NCI-H1694 (cell line): ENCODE measurements at places on chromosomes 1 and 21.
A peak's percentile ranks its signal among the peaks of the same experiment; 100 is the strongest.

DNA sequence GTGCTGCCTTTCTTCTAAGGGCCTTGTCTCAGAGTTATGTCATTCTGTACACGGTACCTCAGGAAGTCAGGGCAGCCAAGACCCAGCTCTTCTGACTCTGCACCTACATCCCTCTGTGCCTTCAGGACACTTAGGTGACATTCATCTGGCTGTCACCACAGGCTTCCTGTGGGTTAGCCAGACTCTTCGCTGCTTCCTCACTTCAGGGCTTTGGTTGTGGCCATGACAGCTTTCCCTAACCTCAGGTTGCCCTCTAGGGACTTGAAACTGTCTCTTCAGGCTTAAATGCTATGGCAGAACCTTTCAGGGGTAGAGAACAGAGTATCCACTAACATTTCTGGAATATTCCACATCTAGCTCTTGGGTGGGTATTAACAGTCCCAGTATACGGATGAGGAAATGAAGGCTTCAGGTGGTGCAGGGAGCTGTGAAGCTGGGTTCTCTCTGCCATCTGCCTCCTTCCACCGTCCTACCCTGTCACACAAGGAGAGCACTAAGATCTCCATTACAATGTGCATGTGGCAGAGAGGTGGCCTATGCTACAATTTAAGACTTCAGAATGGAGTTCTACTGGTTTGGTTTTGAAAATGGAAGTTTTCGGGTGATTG is 9.9 kb downstream of the TSSK3 start:
- no peak for DNase-seq

GRCh38 chr1:178529364-178530036 is 16.6 kb downstream of the TEX35 start:
- DNase-seq, result no peak

DNA sequence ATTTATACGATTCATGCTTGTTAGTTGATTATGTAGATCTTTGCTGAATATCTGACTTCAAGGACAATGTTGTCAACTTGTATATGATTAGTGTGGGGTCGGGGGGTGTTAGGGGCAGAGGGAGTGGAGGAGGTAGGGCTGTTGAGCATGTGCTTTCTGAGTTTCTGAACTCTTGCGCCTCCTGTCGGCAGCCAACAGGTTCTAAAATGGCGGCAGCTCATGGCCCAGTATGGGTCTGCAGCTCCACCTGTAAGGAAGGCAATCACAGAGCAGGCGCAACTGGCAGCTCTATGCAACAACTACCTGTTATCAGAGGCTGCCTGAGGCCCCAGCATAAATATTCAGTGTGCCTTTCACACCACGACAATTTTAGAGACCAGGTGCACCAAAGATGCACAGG is 205.8 kb upstream of the PLXNA2 start:
- DNase-seq, result no peak

- DNase-seq, result peak; percentile 31
Observed at GRCh38 chr1:90732136-90732535, 15.0 kb upstream of the BARHL2 start.

DNA sequence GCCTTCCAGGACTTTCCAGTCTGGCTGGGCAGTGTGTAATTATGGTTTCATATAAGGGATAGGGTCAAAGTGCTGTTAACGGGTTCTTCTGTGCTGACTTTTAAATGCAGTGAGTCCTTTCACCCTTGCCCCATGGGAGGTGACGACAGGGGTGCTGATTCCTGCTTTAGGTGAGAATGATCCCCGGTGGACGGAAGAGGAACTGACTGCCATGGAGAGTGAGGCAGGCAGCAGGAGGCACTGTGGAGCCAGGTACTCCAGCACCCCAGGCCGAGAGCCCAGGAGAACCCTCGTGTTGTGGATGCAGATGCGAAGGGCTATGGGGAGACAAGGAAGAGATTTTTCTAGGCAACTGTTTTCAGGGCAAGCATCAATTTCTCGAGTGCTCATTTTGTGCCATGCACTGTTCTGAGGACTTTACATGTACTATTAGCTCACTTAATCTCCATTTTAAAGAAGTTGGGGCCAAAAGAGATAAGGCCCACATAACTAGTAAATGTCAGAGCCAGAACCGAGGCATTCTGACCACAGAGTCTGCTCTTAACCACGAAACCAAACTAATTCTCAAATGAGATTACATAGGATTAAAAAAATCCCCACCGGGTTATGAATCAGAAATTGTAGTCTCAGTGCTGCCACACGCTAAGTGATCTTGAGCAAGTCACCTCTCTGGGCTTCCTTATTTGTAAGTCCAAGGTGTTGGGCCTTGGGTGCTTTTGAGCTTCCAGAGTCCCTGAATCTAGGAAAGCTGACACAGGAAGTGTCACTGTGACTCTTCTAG is 28.2 kb downstream of the STPG1 start:
- DNase-seq, result peak; percentile 9

DNA sequence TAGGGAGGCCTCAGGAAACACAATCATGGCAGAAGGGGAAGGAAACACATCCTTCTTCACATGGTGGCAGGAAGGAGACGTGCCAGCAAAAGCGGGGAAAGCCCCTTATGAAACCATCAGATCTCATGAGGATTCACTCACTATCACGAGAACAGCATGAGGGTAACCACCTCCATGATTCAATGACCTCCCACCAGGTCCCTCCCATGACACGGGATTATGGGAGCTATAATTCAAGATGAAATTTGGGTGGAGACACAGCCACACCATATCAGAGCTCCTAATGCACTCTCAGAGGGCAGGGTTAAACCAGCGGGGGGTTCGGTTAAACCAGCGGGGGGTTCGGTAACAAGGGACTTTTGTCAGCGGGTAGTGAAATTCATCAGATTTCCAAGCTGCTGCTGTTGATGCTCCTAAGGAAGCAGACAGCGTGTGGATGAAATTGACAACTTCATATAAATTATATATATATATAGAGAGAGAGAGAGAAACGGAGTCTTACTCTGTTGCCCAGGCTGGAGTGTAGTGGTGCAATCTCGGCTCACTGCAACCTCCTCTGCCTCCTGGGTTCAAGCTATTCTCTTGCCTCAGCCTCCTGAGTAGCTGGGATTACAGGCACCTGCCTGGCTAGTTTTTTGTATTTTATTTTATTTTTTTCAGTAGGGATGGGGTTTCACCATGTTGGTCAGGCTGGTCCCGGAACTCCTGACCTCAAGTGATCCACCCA is 4.2 kb downstream of the CSTB start:
- DNase-seq, result no peak

DNA sequence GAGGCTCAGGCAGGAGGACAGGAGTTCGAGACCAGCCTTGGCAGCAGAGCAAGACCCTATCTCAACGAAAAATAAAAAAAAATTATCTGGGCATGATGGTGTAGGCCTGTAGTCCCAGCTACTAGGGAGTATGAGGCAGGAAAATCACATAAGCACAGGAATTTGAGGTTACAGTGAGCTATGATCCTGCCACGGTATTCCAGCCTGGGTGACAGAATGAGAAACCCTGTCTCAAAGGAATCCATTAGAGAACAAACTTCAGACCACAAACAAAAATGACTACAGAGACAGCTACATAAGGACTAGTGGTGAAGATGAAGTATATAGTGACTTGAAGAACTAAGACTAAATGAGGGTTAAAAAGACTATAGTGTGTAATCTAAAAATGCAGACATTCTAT is 233.1 kb downstream of the RERE start:
- DNase-seq, result no peak

DNA sequence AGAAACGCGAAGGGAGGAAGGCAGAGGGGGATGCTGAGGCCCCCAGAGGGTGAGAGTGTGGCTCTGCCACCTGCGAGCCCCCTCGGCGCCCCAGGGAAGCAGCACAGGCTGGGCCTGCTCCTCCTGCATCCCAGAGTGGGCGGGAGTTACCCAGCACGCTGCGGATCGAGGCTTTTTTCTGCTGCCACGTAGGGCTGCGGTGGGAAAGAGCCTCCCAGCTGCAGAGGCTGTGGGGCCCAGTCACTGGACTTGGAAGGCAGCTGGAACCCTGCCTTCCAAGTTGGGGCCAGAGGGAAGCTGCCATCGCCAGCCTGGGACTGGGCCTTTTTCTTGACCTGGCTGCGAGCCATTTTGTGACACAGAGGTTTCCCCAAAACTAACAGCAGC is 2.3 kb upstream of the GRIK3 start:
- no peak for DNase-seq

DNA sequence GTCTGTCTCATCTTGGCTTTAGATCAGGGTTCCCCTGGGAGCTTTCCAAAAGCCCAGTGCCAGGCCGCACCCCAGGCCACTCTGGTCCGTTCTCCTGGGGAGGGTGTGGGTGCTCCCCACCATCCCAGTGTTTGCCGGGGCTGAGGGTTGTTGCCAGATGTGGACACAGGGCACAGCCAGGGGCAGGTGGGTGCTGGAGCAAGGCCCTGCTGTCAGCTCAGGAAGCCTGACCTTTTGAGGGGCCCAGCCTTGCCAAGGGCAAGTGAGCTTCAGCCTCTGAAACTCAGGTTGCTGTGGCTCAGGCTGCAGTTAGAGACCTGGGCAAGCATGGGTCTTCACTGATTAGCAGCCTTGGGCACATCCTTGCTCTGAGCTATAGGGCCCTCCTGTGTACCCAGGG is 22.8 kb upstream of the ZBTB21 start:
- no peak for DNase-seq

GRCh38 chr1:59697150-59697800 is 117.5 kb upstream of the HOOK1 start:
- no peak for DNase-seq

GRCh38 chr1:174795806-174796205 is 203.9 kb upstream of the CACYBP start:
- DNase-seq, result no peak

DNA sequence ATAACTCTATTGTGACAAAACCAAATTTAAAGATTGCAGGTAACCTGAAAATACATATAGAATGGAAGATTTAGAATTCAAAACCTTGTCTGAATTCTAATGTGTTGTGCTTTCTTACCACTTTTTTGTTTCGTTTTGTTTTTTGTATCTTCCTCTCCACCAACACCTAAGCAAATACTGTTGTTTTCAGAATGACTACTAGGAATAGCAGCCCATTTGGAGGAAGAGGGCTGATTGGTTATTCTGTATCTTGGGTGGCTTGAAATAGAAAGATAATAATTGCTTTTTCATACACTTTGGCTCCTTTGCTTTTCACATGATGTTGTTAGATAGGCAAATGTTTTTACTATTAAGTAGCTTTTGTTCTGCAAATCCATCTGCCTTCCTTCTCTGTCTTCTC is 61.0 kb upstream of the LRRC7 start:
- no peak for DNase-seq

- peak; percentile 88 for DNase-seq
Observed at GRCh38 chr21:31580866-31581276, 78.6 kb upstream of the SOD1 start.

DNA sequence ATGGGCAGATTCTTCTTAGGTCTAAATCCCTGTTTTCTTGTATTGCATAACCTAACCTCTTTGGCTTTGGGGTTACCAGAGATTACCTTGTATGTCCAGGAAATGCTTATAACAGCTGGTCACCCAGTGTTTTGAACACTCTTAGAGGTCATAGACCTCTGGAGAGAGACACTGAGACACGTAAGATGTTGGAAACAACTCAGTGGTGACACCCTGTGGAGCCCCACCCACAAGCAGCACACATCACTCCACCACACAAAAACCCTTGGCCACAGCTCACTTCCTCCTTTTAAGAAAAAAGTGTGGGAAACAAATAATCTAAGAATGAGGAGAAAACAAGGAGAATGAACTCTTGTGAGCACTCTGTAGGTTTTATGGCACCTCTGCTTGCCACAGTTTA is 26.3 kb upstream of the CYP4B1 start:
- DNase-seq, result no peak

GRCh38 chr1:10628685-10629084 is 153.9 kb downstream of the PEX14 start:
- DNase-seq, result no peak

DNA sequence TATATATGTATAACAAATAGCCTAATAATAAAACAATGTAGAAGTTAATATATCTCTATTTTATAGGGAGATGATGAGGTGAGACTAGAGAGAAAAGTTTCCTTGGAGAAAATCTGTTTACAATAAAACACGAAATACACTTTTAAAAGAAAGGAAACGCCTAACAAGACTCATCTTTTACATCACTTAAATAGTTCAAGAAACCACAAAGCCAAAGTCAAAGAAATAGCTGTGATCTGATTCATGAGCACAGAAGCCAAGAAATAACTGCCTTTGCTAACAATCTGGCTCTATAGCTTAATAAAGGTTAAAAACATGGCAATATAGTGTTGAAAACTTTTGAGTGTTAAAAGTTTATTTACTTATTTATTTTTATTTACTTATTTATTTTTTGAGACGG is 61.5 kb downstream of the TOR3A start:
- no peak for DNase-seq

- DNase-seq, result no peak
Observed at GRCh38 chr1:161427733-161428516, 60.2 kb upstream of the CFAP126 start.

GRCh38 chr1:225654688-225655508 is 2.0 kb upstream of the ENAH start:
- no peak for DNase-seq

GRCh38 chr1:93221913-93222312 is 41.4 kb downstream of the CCDC18 start:
- DNase-seq, result no peak

DNA sequence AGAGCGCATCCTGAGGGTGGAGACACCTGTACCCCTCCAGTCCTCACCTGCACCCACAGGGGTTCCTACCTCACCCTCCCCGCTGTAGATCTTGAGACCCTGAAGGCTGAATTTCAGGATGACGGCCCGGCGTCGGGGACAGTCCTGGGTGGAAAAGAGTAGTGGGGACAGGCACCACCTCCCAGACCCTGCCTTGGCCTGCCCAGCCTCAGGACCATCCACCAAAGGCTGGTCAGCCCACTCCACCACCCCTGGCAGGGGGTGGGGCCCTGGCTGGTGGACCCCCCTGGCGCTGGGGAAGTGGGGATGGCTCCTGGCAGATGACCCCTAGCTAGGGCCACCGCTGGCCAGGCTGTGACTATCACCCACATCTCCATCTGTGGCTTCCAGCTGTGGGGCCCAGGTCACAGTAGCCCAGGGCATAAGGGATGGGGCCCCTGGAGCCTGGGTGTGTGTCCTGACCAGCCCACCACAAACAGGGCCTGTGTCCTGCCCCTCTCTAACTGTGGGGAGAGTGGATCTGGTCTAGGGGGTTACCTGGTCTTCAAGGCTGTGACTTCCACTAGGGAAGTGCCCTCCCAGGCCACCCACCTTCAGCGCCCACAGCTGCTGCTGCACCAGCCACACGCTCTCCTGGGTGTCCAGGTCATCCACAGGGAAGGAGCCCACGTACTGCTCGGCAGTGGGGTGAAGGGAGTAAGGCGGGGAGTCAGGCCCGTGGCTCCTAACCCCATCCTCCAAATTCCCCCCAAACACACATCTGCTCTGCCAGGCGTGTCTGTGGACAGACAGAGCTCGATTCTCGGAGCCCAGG is 5.4 kb downstream of the SH2D5 start:
- no peak for DNase-seq

DNA sequence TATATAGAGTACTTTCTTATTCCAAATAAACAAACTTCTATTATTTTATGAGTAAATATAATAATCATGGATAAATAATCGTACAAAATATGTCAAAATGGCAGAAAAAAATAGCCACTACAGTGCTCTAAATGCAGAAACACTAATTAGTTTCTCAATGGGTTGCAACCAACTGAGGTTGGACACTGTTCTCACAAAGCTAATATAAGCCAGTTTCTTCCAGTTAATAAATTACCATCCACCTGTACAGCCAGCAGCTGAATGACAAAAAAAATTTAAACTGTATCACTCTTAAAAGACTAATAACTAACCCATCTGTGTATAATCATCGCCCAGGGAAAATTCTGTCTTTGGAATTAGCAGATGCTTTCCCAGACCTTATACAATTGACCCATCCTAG is 36.9 kb downstream of the GDAP2 start:
- DNase-seq, result no peak
